ENCODE measurements at places on chromosomes 7 and 10. TPM values are rescaled to one million over a fixed set of nuclear protein-coding genes. Genes with fewer than 3 reads are reported as not detected.

DNA sequence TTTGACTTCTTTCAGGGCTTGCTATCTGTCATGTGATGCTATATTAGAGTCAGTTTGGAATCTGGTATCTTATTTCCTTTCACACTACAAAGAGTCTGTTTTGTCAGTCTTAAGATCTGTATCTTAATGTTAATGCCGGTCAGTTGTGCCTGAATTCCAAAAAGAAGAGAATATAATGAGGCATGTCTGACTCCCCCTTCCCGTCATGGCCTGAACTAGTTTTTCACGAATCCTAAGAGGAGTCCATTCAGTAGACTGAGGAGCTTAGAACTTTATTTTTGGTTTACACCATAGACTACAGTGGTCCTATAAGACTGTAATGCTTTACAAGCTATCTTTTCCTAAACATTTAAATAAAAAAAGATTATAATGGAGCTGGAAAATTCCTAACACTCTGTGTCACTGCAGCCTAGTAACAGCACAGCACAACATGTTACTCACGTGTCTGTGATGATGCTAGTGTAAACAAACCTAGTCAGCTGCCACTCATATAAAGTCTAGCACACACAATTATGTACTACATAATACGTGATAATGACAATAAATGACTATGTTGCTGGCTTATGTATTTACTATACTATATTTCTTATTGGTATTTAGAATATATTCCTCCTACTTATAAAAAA is 50.6 kb downstream of the VPS41 start:
- DNase-seq: no peak
- no peaks in the 10 kb centered on the region for H3K36me3 ChIP-seq
- no peak overlapping the region for H3K4me3 ChIP-seq

The NAT16 gene
- total RNA-seq: 0.19 TPM

GRCh38 chr10:34955391-34955790 is 134.8 kb downstream of the CUL2 start:
- H3K4me3 ChIP-seq: no peak overlapping the region
- H3K27ac ChIP-seq: no peak overlapping the region
- H3K36me3 ChIP-seq: no peaks in the 10 kb centered on the region

- no peak overlapping the region for H3K27ac ChIP-seq
- H3K4me3 ChIP-seq: no peak overlapping the region
- peak; percentile 20 for DNase-seq
- H3K27me3 ChIP-seq: no peaks in the 10 kb centered on the region
Measured at GRCh38 chr10:61164458-61165160, 220.6 kb upstream of the RHOBTB1 start.

The CYP2C19 gene
- total RNA-seq: 1.0 TPM

DNA sequence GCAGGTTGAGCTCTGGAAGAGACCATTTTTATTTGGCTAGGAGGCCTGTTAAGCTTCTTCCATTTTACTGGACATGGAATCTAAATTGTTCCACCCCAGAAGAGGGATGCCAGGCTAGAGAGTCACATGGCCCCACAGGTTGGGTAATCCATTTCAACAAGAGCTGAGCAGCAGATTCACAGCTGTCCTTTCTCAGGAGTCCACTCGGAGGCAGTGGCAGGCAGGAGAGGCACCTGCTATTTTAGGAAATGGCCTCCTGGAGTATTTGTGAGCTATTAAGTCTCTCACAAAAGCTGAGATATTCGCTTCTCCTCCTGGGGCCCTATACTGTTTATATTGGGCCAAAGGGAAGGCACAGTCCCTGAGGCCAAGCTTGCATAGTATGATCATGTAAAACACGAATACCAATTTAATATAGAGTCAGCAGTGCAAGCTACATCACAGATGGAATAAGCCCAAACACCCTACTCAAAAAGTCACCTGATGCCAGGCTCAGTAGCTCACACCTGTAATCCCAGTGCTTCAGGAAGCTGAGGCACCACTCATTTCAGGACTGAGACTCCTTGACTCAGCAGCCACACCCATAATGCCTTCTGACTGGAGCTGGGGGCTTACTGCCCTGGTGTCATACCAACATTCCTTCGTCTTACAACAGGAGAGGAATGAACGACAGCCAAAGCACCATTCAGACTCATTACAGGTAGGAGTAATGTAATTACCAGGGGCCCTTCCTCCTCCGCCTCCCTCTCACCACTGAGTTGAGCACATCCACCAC is 124.1 kb downstream of the LMBR1 start:
- H3K27ac ChIP-seq: peak overlapping the region; percentile 28
- peaks cover 24% of the 10 kb centered on the region for H3K4me1 ChIP-seq
- H3K4me3 ChIP-seq: no peak overlapping the region
- peak; percentile 55 for DNase-seq
- no peaks in the 10 kb centered on the region for H3K27me3 ChIP-seq

The CTAGE15 gene
- total RNA-seq: not detected

GRCh38 chr7:39650676-39651075 is 27.3 kb downstream of the RALA start:
- DNase-seq: no peak
- no peaks in the 10 kb centered on the region for H3K27me3 ChIP-seq
- no peaks in the 10 kb centered on the region for H3K4me1 ChIP-seq
- no peak overlapping the region for H3K4me3 ChIP-seq
